ENCODE measurements at places on chromosomes 7 and 10. TPM values are rescaled to one million over a fixed set of nuclear protein-coding genes. Genes with fewer than 3 reads are reported as not detected.

DNA sequence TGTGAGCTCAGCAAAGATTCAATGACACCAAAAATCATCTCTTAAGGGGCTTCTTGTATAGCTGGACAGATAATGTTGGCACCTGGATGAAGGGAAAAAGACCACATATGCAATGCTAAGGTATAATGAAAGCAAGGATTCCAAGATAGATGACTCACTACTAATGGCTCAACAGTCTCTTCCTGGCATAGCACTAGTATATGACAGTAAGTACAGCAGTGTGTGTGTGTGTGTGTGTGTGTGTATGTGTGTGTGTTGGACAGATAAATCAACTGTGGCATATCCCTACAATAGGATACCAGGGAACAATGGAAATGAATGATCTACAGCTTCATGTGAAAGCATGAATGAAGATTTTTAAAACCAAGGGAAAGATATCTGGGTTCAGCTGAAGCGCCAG lies 257.1 kb downstream of the SFMBT2 start:
- no peak overlapping the region for H3K4me3 ChIP-seq
- DNase-seq: no peak
- no peaks in the 10 kb centered on the region for H3K4me1 ChIP-seq
- no peaks in the 10 kb centered on the region for H3K27me3 ChIP-seq
- H3K27ac ChIP-seq: no peak overlapping the region

DNA sequence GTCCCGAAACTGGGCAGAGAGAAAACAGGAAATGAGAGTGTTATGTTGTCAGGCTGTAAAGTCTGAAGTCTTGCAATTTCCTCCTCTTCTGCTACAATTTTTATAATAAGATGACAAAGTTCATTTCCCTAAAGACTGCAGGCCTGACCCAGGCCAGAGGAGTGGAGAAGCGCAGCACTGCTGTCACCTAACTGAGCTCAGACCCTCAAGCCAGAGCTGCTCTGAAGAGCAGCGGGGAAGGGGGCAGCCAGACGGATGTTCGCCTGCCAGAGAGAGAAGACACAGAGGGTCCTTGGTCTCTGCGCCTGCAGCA lies 12.6 kb upstream of the AOAH start:
- H3K4me3 ChIP-seq: peak overlapping the region; percentile 19
- H3K27ac ChIP-seq: no peak overlapping the region
- H3K36me3 ChIP-seq: no peaks in the 10 kb centered on the region
- H3K4me1 ChIP-seq: peaks cover 13% of the 10 kb centered on the region

- no peak overlapping the region for H3K27ac ChIP-seq
- no peaks in the 10 kb centered on the region for H3K27me3 ChIP-seq
- H3K36me3 ChIP-seq: no peaks in the 10 kb centered on the region
- H3K4me1 ChIP-seq: no peaks in the 10 kb centered on the region
These were observed 226.4 kb downstream of the KIAA1217 start for GRCh38 chr10:24435374-24435773.

- no peak overlapping the region for H3K4me3 ChIP-seq
- H3K4me1 ChIP-seq: peaks cover 11% of the 10 kb centered on the region
- H3K36me3 ChIP-seq: no peaks in the 10 kb centered on the region
- no peaks in the 10 kb centered on the region for H3K27me3 ChIP-seq
- H3K27ac ChIP-seq: no peak overlapping the region
- no peak for DNase-seq
These were observed 15.6 kb downstream of the GRIFIN start for GRCh38 chr7:2460641-2461040.

DNA sequence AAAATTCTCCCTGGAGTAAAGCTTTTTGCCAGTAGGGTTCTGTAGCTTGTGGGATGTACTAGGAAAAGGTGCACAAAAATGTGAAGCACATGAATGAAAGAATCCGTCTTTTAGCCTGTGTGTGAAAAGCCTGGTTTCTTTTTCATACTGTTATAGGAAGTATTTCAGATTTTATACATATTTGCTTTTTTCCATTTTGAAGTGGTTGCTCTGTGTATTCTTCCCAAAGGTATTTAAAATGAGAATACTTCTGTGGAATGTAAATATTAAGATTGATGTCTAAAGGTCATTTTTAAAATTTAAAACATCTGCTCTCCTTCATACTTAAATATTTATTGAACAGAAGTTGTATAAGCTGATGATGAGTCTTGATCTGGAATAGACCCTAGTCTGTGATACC lies 96.8 kb downstream of the CDK14 start:
- H3K27ac ChIP-seq: no peak overlapping the region
- no peaks in the 10 kb centered on the region for H3K27me3 ChIP-seq
- no peak overlapping the region for H3K4me3 ChIP-seq
- no peak for DNase-seq
- no peaks in the 10 kb centered on the region for H3K36me3 ChIP-seq
- no peaks in the 10 kb centered on the region for H3K4me1 ChIP-seq

DNA sequence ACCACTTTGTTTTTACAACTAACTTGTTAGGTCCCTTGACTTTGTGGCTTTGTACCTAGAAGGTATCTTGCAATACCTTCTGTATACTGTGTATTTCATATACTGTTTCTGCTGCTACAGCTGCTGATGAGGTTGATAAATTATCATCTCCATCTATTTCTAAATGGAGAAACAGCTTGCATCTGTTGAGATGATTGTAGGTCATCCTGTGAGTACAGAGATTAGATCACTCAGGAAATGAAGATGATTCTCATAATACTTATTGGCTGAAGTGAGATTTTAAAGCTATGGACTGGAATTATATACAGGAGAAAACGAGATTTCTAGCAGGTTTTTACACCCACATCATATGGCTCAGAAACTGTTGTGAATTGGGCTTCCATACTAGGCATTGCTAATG lies 280.5 kb downstream of the KCND2 start:
- no peaks in the 10 kb centered on the region for H3K4me1 ChIP-seq
- H3K36me3 ChIP-seq: no peaks in the 10 kb centered on the region
- no peak overlapping the region for H3K4me3 ChIP-seq
- H3K27me3 ChIP-seq: no peaks in the 10 kb centered on the region
- DNase-seq: no peak

DNA sequence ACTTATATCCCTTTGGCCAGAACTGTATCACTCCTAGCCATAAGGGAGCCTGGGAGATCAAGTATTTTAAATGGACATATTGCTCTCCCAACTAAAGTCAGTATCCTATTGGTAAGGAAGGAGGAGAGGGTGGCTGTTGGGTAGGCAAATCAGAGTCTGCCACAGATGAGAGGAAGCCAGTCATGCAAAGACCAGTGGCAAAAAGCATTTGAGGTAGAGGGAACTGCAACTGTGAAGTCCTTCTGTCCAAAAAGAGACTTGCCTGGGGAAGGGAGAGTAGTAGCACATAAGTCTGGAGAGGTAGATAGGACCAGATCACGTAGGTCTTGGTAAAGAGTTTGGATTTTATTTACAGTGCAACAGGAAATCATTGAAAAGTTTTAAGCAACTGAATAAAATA lies 8.8 kb upstream of the CCNJ start:
- no peak overlapping the region for H3K4me3 ChIP-seq
- peaks cover 3% of the 10 kb centered on the region for H3K27me3 ChIP-seq
- no peak for DNase-seq
- no peaks in the 10 kb centered on the region for H3K36me3 ChIP-seq
- no peaks in the 10 kb centered on the region for H3K4me1 ChIP-seq

GRCh38 chr10:128741680-128742079 lies 615.5 kb upstream of the MKI67 start:
- no peak overlapping the region for H3K27ac ChIP-seq
- no peak overlapping the region for H3K4me3 ChIP-seq
- H3K36me3 ChIP-seq: no peaks in the 10 kb centered on the region
- no peaks in the 10 kb centered on the region for H3K4me1 ChIP-seq
- H3K27me3 ChIP-seq: no peaks in the 10 kb centered on the region
- no peak for DNase-seq

GRCh38 chr10:34145715-34146114 lies 669.4 kb downstream of the PARD3 start:
- no peak overlapping the region for H3K27ac ChIP-seq
- no peak overlapping the region for H3K4me3 ChIP-seq
- no peak for DNase-seq
- H3K4me1 ChIP-seq: no peaks in the 10 kb centered on the region
- H3K36me3 ChIP-seq: no peaks in the 10 kb centered on the region
- H3K27me3 ChIP-seq: no peaks in the 10 kb centered on the region

GRCh38 chr10:114928818-114929217 lies 9.2 kb upstream of the TRUB1 start:
- H3K4me1 ChIP-seq: no peaks in the 10 kb centered on the region
- DNase-seq: no peak
- H3K27me3 ChIP-seq: no peaks in the 10 kb centered on the region
- H3K27ac ChIP-seq: no peak overlapping the region

DNA sequence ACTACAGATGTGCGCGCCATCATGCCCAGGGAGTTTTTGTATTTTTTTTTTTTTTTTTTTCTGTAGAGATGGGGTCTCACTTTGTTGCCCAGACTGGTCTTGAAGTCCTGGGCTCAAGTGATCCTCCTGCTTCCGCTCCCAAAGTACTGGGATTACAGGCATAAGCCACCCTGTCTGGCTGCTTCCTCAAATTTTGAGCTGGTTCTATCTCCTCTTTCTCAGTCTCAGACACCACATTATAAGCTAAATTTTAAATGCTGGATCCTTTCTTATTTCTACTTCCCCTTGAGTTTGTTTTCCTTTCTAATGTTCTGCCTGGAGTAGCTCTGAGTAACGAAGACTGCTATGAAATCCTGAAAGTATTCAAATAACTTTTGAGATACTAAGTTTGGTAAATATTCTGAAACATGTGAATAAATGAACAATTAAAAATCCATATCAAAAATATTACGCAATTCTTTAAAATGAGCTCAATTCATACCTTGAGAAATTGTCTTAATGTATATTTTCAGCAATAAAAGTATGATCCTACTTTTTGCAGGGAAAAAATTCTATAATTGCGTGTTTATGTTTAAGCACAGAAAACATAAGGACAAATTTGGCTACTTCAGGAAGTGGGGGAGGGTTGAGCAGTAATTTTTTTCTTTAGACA lies 15.0 kb downstream of the TCAF1 start:
- H3K36me3 ChIP-seq: no peaks in the 10 kb centered on the region
- no peaks in the 10 kb centered on the region for H3K4me1 ChIP-seq
- no peak overlapping the region for H3K4me3 ChIP-seq
- H3K27ac ChIP-seq: no peak overlapping the region
- no peak for DNase-seq

DNA sequence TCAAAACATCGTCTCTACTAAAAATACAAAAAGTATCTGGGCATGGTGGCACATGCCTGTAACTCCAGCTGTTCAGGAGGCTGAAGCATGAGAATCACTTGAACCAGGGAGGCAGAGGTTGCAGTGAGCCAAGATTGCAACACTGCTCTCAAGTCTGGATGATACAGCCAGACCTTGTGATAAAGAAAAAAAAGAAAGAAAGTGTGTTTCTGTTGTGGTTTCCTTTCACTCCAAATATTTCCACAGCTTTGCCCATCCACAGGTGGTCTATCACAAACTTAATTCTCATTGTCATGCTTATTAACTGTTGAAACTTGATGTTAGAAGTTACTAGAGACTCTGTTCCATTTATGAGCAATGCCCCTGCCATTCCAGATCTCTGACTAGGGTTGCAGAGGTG lies 316.0 kb upstream of the SEMA3C start:
- H3K4me1 ChIP-seq: no peaks in the 10 kb centered on the region
- H3K4me3 ChIP-seq: no peak overlapping the region
- no peaks in the 10 kb centered on the region for H3K36me3 ChIP-seq
- H3K27me3 ChIP-seq: no peaks in the 10 kb centered on the region
- DNase-seq: no peak
- H3K27ac ChIP-seq: no peak overlapping the region

- no peak overlapping the region for H3K27ac ChIP-seq
- no peaks in the 10 kb centered on the region for H3K4me1 ChIP-seq
- H3K36me3 ChIP-seq: peaks cover 11% of the 10 kb centered on the region
- no peak overlapping the region for H3K4me3 ChIP-seq
- H3K27me3 ChIP-seq: no peaks in the 10 kb centered on the region
- DNase-seq: no peak
These were observed 26.6 kb downstream of the PFKFB3 start for GRCh38 chr10:6229290-6229689.

DNA sequence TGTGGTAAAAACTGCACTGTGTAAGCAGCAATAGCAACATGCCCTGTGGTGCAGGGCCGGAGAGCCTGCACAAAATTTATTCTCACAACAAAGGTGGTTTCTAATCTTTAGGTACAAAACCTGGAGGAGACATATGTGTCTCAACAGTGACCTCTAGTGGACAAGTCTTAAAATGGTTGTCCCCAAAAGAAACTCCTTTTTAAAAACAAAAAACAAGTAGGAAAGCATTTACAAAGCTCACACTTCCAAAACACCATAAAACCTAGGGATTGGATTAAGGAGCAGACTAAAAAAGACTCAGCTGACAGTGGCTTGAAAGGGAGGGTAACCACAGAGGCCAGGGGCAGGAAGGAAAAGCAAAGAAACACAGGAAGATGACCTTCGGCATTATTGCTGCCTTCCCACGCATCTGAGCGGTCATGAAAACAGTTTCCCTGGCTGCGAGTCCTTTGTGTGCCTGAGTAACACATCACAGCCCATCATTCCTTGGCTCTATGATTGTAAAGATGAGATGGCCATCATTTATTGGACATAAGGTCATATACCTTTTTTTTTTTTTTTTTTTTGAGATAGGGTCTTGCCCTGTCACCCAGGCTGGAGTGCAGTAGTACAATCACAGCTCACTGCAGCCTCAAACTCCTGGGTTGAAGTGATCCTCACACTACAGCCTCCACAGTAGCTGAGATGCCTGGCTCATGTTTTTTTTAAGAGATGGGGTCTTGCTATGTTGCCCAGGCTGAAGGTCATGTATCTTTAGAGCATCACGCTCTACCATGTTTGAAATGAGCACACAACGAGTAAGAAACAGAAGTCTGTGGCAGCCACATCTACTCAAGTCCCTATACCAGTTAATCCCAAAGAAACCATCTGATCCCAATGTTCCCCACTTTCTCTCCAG lies 39.5 kb downstream of the RSU1 start:
- H3K4me1 ChIP-seq: no peaks in the 10 kb centered on the region
- H3K36me3 ChIP-seq: no peaks in the 10 kb centered on the region
- H3K27ac ChIP-seq: no peak overlapping the region
- no peaks in the 10 kb centered on the region for H3K27me3 ChIP-seq
- no peak overlapping the region for H3K4me3 ChIP-seq
- DNase-seq: peak; percentile 56

- no peak overlapping the region for H3K27ac ChIP-seq
- no peak overlapping the region for H3K4me3 ChIP-seq
These were observed 56.4 kb downstream of the UNCX start for GRCh38 chr7:1288996-1289551.

- no peaks in the 10 kb centered on the region for H3K27me3 ChIP-seq
- no peak overlapping the region for H3K27ac ChIP-seq
- no peaks in the 10 kb centered on the region for H3K36me3 ChIP-seq
- no peaks in the 10 kb centered on the region for H3K4me1 ChIP-seq
- DNase-seq: no peak
- H3K4me3 ChIP-seq: no peak overlapping the region
These were observed 2.9 kb downstream of the LAT2 start for GRCh38 chr7:74212661-74213060.

Gene HMX3
- total RNA-seq: not detected

Gene ACSL5
- 42.5 TPM for total RNA-seq

Gene DENND2A
- not detected for total RNA-seq

Gene TMEM140
- total RNA-seq: 44.7 TPM

Gene VSTM4
- total RNA-seq: not detected

Gene CD36
- total RNA-seq: 109 TPM
